ENCODE measurements at places on chromosomes 7 and 10.

- DNase-seq, result no peak
These were observed 11.7 kb downstream of the TMEM254 start for GRCh38 chr10:80090121-80090520.

GRCh38 chr7:132498319-132498718, 78.0 kb downstream of the PLXNA4 start:
- no peak for DNase-seq

GRCh38 chr10:120945801-120946302, 94.7 kb downstream of the WDR11 start:
- peak; percentile 76 for DNase-seq

- no peak for DNase-seq
These were observed 573.9 kb downstream of the TCERG1L start for GRCh38 chr10:130737621-130738020.

DNA sequence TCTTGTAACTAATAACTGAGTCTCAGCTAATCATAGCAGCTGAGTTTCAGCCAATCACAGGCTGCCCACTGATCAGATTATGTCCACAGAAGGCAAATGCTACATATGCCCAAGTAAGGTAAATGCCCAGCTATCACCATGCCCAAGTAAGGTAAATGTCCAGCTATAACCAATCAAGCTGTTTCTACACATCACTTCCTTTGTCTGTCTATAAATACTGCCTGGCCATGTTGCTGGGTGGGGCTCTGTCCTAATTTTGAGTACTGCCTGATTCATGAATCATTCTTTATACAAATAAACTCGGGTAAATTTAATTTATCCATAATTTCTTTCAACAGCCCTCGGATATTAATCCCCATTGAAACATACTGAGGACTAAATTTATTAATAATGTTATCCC, 312.4 kb downstream of the CACNA2D1 start:
- DNase-seq, result no peak

GRCh38 chr10:78768041-78768835, 300.5 kb upstream of the ZMIZ1 start:
- DNase-seq, result no peak

Measured in caudate nucleus (tissue), 63 donors.